ENCODE measurements at places on chromosomes 1 and 21.

GRCh38 chr1:49389699-49390098 is 613.0 kb upstream of the BEND5 start:
- no peak for DNase-seq

DNA sequence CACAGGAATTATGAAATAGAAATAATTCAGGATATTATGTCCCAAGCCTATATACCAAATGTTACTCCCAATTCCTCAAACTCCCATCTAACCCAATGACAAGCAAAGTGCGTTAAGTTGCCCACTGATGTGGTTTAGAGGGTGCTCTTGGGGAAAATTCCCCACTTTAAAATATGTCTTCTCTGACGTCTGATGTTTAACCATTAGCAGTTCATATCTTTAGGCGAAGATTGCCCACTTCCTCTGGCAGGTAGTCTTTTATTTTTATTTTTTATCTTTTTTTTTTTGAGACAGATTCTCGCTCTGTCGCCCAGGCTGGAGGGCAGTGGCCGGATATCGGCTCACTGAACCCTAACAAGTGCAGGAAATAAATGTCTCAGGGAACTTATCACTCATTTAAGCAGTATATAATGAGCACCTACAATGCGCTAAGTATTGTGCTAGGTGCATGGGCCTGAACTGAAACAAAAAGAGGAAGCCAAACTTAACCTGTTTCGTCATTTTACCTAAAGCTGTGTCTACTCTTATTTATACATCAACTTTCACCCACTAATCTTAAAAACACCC is 1.3 kb upstream of the LYST start:
- DNase-seq: no peak

GRCh38 chr1:22212400-22213233 is 69.7 kb upstream of the WNT4 start:
- no peak for DNase-seq

DNA sequence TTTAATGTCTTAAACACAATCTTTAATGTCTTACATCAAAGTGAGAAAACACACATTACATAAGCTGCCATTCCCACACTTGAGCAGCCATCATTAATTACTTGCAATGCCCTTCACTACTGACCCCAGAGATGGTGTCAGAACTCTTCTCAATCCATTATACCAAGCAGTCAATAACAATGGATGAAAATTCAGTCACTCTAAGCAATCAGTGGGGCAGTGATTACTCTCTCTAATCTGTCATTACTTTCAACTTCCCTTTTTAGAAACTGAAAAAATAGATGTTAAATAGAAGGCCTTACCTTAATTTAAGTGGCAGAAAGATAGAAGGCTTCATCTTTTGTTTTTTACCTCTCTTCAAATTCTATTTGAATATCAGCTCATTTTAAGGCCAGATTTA is 9.7 kb upstream of the FRRS1 start:
- DNase-seq: no peak

- no peak for DNase-seq
These were observed 18.1 kb downstream of the UBIAD1 start for GRCh38 chr1:11291049-11291448.

DNA sequence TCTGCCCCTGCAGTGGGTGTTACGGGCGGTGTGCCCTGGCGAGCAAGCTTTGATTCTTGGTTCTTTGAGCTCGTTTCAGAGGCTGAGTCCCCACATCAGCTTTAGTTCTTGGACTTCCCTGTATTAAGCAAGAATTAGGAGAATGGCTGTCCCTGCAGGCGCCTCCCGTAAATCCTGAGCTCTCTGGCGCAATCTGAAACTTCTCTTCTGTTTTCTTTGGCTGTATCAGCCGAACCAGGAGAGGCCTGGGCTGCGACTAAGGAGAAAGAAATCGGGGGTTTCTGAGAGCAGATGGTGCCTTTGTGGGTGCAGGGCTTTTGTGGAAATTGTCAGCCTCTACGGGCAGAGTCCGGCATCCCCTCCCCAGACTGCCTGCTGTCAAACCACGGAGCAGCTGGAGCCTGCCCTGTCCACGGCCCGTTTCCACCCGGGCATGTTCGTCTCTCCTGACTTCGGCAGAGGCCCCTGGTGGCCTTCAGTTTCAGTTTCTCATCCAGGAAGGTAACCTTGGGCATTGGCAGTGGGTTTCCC is 17.9 kb downstream of the CSTB start:
- no peak for DNase-seq

- no peak for DNase-seq
These were observed 80.6 kb downstream of the CACHD1 start for GRCh38 chr1:64550510-64550909.

GRCh38 chr21:42439284-42440186 is 35.8 kb downstream of the UBASH3A start:
- peak; percentile 42 for DNase-seq

- no peak for DNase-seq
These were observed 19.2 kb upstream of the KCNE2 start for GRCh38 chr21:34344584-34344983.

GRCh38 chr1:18855573-18855972 is 3.9 kb downstream of the TAS1R2 start:
- no peak for DNase-seq
